ENCODE measurements at places on chromosomes 1 and 21.

DNA sequence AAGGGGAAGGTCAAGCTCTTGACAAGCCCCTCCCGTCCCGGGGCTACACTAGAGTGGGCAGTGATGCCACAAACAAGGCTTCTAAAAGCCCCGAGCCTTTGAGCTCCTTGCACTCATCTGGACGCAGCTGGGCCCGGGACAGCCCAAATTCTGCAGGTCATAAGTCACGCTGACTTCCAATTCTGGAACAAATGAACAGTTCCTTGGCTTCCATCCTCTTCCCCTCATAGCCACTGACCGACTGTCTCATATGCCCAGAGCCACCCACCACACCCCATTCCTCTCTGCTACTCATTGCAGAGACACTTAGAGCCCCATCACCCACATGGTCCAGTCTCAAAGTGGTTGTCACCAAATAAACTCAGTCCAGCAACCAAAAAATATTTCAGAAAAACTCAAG, 32.8 kb upstream of the PRELP start:
- DNase-seq, result no peak

GRCh38 chr1:35297886-35298285, 29.4 kb downstream of the ZMYM4 start:
- DNase-seq, result no peak

DNA sequence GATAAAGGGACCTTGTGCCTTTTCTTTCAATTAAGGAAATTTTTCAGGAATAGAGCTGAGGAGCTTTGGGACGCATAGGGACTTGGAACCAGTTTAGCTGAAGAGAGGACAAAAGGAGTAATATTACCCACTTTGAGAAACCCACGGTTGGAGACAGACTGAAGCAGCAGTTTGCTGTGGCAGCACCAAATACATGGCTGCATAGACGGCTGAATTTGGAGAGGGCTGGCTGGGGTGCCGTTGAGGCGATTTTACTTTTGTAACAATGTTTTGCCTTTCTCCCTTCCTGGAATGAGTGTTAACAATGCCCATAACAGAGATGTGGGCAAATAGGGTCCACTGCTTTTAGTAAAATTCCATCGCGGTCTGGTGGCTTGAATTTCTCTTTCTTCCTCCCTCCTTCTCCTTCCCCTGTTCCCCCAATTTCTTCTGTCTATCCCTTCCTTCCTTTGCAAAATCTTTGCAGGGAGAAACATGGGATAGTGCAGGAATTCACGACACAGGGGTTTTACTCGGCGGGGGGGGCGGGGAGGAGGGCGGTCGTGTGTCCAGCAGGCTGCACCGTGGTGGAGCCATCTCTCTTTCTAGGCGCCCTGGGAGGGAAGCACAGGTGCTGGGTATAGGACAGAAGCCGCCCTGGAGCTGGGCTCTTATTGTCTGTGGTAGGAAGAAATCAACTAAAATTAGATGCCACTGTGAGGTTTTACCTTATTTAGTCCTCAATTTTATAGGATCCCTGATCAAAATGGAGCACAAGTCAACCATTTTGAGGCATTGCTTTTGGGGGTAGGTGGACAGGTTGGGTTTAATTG, 6.8 kb downstream of the LHX4 start:
- DNase-seq, result no peak

GRCh38 chr1:42319871-42320484, 15.1 kb downstream of the FOXJ3 start:
- DNase-seq, result no peak

GRCh38 chr21:42834726-42835191, 44.6 kb downstream of the WDR4 start:
- no peak for DNase-seq

- DNase-seq, result no peak
Measured at GRCh38 chr1:14794906-14795305, 196.4 kb downstream of the KAZN start.

DNA sequence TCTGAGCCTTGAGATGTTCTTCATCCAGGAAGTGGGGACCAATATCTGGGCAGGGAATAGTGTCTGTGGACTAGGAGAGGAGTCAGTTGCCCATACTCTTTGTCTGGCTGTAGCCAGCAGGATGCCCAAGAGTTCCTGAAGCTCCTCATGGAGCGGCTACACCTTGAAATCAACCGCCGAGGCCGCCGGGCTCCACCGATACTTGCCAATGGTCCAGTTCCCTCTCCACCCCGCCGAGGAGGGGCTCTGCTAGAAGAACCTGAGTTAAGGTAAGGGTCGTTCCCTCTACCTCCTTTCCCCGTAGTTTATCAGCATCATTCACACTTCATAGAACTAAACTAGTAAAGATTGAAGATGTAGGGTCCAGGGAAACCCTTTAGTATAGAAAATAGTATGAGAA, 3.4 kb upstream of the PPOX start:
- DNase-seq, result no peak

- DNase-seq, result no peak
Measured at GRCh38 chr1:14936815-14937214, 216.7 kb upstream of the TMEM51 start.

- no peak for DNase-seq
Measured at GRCh38 chr1:108884968-108885367, 8.2 kb downstream of the GPSM2 start.

DNA sequence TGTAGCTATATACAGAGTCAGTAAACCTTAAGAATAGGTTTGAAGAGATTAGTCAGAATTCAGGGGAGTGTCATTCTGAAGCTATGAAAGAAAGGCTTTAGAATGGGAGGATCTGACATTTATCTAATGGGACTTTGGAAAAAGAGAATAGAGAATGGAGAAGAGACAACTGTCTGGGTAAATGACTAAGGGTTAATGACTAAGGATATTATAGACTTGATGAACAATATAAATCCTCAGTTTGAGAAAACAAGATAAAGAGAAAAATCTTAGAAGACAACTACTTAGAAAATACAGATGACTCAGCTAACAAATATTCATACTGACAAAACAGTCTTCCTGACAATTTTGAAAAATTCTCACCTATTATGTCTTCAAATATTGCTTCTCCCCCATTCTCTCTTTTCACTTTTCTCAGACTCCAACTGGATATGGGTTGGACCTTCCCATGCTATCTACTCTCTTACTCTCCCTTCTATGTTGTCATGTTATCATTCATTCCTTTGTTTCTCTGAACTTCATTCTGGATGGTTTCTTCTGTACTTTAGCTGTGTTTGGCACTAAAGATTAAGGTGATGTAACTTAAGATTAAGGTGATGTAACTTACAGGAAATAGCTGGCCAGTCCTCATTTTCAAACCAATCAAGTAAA, 20.4 kb downstream of the SLC16A1 start:
- no peak for DNase-seq

DNA sequence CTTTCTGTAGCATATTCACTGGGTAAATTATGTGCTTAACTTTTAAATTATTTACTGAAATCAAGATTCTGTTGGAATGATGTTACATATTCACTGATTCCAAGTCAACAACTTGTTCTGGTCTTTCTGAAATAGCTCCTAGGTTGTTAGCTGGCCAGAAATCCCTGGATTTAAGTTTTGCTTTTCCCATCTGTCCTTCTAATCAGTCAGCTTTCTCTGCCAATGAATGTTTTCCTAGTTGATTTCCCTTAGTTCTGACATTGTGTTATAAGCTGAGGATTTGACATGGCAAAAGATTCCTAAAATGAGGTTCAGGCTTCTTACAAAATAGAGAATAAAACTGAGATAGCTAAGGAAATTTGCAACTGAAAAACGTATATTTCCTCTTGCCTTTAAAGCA, 1479.6 kb downstream of the MRPL39 start:
- DNase-seq, result no peak

- no peak for DNase-seq
Measured at GRCh38 chr1:185350027-185350442, 33.0 kb upstream of the IVNS1ABP start.

DNA sequence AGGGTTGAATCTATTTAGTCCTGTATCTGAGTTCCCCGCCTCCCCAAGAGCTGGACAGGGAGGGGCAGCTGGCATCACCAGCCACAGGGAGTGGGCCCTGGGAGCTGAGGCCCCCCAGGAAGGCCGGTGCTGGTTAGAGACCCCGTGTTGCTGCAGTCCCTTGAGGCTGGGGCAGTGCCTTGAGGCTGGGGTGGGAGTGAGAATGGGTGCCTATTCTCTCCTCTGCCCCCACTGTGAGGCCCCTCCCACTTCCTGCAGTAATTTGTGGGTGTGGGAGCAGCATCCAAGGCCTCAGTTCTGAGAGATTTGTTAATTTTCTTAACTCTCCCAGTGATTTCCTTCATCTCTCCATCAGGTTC, 2.5 kb upstream of the TRAPPC3 start:
- no peak for DNase-seq

Measured in retinal pigment epithelial cell (primary cell).